Activated gamma-delta T cell treated with anti-CD3 and anti-CD28 coated beads, Interleukin-2, amount 50 U/mL, for 16 hours (primary cell): ENCODE measurements at places on chromosomes 13 and 19.

DNA sequence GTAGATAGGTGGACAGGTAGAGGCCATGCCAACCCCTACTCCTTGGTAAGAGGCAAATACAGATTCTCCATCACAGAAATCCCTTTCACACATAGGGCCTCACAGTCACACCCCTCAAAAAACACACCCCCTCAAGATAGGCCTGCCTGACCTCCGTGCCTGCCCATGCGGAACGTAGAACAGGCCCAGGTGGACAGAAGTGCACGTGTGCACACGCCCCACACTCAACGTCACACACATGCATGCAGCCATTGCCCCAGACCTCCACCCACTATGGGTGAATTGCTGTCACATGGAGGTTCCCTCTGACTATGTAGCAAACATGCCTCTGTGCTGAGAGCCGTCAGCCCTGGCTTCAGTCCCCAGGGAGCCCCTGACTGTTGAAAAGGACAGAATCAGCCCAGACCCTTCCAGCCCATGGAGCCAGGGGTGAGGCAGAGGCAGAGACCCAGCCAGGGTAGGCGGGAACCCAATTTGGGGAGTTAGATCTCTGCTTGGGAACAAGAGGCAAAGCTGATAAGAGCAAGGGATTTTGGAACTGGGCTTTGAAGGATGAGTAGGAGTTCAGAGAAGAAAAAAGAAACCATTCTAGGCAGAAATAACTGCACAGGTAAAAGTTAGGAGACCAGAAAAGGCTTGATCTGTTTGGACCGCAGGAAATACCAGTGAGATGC, 3.1 kb downstream of the ANKRD24 start:
- DNase-seq: no peak

DNA sequence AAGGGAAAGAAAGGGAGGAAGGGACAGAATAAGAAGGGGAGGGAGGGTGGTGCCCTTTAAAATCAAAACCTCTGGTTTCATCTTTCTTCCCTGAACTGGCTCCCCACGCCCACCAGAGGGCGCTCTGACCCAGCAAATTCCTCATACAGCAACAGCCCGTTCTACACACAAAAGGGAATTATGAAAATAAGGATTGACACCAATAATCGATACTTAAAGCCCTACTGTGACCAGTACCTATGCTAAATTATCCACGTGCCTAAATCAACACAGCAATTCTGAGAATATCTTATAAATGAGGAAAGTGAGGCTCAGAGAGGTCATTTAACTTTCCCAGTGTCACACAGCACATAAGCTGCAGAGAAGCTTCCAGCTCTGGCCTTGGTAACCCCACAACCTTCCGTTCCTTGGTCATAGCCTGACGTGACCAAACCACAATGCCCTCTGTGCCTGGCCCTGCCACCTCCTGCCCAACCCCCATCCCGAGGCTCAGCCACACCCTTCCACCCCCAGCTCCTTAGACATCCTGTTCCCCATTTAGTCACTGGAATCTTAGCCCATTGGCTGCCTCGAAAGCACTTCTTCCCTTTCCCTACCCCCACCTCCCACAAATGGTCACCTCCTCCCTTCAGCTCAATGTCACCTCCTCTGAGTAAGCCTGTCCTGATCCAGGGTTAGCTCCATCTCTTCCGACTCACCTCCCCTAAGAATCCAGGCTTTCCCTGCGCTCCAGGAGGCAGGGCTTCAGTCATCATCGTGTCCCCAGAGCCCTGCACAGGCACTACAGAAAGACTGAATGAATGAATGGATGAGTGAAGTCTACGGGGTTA, 34.2 kb upstream of the PNMA8B start:
- peak; percentile 71 for DNase-seq

- no peak for DNase-seq
Measured at GRCh38 chr19:14333101-14333871, 48.0 kb upstream of the ADGRE5 start.

- DNase-seq: no peak
Measured at GRCh38 chr13:63632321-63632720, 2216.7 kb upstream of the PCDH20 start.

GRCh38 chr13:43564952-43565351, 221.8 kb downstream of the ENOX1 start:
- no peak for DNase-seq

DNA sequence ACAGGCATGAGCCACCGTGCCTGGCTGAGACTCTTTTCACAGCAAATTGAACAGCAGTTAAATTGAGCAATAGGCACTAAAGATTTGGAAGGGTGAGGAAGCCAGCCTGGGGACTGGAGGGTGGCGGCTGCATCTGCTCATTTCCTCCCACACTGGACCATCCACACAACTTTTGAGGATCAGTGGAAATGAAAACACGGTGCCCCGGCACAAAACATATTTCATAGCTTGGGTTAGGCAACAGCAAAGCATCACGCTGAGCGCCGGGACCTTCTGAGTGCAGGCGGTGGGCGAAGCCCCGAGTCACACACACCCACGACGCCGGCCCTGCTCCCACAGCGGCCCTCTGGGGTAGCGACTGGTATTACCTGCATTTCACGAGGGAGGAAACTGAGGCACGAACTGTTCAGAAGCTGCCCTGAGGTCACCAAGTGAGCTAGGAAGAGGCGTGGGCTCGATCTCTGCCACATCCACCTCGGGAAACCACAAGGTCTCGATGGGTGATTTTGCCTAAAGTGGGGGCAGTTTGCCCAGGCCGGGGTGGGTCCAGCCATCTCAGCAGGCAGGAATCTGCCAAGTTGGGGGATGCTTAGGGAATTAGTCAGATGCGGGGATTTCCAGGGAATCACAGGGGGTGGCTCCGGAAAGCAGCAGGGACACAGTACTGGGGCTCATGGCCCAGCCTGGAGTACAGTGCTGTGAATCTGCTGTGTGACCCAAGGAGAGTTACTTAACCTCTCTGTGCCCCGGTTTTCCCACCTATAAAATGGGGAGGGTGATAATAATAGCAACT, 3.5 kb upstream of the SBNO2 start:
- DNase-seq: no peak

- DNase-seq: no peak
Measured at GRCh38 chr13:95292622-95293021, 8.6 kb downstream of the ABCC4 start.

DNA sequence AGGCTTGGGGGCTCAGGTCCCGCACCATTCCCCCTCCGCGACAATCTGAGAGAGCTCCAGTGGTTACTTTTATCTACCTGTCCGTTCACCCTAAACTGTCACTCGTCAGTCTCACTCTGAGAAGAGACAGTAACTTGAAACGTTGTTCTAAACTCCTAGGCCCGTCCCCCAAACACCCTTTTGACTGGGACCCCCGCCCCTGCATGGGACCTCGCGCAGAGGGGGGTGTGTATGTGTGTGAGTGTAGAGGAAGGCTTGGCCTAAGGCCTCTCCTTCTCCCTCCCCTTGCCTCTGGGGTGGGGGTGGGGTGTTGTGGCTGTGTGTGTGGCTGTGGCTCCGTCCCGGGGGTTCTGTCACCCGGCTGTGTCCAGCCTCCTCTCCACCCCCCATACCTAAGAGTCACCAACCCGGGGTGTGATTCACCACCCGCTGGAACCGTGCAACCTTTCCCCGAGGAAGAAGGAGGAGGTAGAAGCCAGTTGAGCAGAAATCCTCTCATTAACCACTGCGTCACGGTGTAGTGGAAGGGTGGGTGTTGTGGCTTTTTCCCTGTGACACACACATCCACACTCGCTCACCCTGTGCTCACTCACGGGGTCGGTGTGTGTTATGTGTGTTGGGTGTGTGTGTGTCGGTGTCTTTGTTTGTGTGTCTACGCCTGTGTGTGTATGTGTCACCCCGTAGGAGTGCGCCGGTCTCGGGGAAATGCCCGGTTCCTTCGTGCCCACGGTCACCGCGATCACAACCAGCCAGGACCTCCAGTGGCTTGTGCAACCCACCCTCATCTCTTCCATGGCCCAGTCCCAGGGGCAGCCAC, 2.4 kb downstream of the FOSB start:
- no peak for DNase-seq

DNA sequence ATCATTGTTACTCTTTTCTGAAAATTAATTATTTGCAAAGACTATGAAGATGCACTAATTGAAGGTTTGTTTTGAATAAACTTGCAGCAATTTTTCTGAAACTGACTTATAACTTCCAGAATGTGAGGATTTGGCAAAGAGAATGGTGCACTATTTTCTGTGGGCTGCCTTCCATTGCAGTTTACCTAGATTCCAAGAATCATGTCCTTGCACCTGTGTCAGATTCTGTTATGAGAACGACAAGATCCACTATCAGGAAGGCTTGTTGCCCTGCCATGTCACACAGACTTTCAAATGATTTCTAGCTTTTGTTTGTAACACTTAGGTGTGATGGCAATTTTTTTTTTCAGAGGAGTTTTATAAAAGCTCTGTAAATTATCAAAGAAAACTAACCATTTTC, 5.6 kb upstream of the SLAIN1 start:
- no peak for DNase-seq

DNA sequence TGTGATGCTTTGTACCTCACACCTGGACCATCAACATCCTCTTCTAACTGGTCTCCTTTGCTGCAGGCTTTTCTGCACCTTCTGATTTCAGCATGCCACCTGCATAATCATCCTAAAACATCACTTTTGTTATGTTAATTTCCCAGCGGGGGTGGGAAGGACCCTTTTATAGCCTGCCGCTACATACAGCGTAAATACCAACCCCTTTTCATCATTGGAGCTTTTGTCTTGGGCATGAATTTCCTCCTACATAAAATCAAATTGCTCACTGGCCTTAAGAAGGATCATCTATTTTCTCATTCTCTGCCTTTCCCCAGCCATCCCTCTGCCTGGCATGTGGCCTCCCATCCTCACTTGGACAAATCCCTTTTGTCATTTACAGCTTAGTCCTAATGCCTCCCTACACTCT, 124.7 kb downstream of the RBM26 start:
- no peak for DNase-seq

DNA sequence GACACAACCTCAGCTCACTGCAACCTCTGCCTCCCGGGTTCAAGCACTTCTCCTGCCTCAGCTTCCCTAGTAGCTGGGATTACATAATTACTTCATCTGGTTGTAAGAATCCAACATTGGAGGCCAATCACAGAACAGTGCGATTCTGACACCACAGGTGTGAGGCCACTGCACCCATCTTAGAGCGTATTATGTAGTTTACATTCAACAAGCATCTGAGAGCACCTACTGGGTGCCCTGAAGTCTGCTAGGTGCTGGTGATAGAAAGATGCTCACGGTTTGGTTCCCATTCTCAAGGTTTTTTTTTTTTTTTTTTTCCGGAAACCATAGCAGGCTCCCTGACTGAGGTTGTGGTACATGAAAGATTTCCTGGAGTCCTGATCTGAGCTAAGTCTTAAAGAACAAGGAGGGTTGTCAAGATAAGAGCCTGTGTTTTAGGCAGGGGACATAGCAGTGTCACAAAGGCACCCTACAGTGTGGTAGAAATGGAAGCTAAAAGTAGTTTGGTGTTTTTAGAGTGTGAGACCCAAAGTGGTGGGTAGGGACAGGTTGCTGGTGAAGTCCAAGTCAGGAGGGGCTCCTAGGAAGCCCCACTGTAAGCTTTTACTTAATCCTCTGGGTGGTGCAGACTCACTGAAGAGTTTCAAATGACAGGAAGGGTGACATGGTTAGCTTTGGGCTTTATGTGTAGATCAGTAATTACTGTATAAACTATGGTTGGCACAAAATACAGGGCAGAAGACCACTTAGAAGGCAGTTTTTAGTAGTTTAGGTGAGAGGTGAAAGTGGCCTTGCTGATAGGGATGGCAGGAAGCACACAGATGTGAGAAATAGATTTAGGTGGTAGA, 15.2 kb downstream of the SAE1 start:
- DNase-seq: no peak

- no peak for DNase-seq
Measured at GRCh38 chr19:40217027-40217810, 965 bp downstream of the TTC9B start.

GRCh38 chr19:37467608-37468090, 405 bp upstream of the ZNF569 start:
- no peak for DNase-seq

GRCh38 chr19:2149980-2150793, 1.2 kb downstream of the AP3D1 start:
- no peak for DNase-seq

DNA sequence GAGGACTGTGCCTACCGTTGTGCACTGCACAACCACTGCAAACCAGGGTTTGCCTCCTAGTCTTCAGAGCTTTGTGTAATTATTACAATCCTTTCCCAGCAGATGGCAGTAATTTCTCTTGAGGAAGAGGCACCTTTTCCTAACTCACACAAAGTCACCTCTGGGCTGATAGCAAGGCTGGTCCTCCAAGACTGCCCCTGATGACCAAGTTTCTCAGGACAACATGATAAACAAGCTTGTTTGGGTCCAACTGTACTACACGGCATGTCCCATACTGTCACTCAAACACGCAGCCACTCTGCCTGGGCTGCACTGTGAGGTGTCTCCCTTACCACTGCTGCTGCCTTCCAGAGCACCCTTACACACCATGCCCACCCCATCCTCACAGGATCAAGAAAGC, 39.3 kb downstream of the RFXAP start:
- DNase-seq: no peak

DNA sequence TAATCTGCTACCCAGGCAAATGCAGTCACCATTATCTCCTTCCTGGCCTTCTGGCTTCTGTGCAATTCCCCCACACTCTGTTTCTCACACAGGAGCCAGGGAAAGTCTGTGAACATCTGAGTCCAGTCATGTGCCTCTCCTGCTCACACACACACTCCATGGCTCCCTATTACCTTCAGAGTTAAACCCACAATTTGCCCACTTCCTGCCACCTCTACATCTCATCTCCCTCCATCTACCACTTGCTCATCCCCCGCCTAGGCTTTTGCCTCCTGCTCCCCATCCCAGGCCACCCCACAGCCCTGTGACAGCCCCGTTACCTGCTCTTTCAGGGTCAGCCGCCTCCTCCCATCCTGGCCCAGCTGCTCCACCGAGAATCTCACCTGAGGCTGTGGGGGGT, 13.5 kb downstream of the IL12RB1 start:
- no peak for DNase-seq

DNA sequence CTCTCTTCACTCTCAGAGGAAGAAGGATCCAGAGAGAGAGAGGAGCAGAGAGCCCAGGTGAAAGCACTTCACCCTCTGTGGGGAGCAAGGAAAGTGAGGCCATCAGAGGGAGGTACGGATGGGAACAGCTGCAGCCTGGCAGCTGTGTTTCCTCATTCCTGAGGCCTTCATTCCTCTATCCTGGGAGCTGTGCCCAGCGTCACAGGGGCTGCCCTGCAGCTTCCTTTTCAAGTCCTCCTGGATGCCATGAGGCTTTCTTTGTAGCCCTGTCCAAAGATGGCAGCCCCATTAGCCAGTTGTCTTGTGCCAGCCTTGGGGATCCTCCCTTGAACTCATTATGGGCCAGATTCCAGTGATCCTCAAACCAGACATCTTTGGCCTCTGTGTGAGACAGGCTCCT, 76.8 kb upstream of the PCDH8 start:
- DNase-seq: no peak

GRCh38 chr19:41929536-41930071, 1.4 kb upstream of the ERFL start:
- DNase-seq: no peak

GRCh38 chr19:4052993-4053422, 13.7 kb downstream of the ZBTB7A start:
- DNase-seq: no peak
